ENCODE measurements at places on chromosomes 12 and 14. TPM values are rescaled to one million over a fixed set of nuclear protein-coding genes. Genes with fewer than 3 reads are reported as not detected.

The PMEL gene
- 0.54 TPM for total RNA-seq

The KRT77 gene
- 0.09 TPM for total RNA-seq

The EXD2 gene
- 35.8 TPM for total RNA-seq

The KRT73 gene
- not detected for total RNA-seq

The NUMB gene
- 34.5 TPM for total RNA-seq

Data from cerebellum (tissue), 4 donors.